SJCRH30 (cell line): ENCODE measurements at places on chromosomes 4 and X. TPM values are rescaled to one million over a fixed set of nuclear protein-coding genes. Genes with fewer than 3 reads are reported as not detected.
A peak's percentile ranks its signal among the peaks of the same experiment; 100 is the strongest.

The BANK1 gene
- 0.14 and 1.1 TPM in 2 replicates for total RNA-seq

DNA sequence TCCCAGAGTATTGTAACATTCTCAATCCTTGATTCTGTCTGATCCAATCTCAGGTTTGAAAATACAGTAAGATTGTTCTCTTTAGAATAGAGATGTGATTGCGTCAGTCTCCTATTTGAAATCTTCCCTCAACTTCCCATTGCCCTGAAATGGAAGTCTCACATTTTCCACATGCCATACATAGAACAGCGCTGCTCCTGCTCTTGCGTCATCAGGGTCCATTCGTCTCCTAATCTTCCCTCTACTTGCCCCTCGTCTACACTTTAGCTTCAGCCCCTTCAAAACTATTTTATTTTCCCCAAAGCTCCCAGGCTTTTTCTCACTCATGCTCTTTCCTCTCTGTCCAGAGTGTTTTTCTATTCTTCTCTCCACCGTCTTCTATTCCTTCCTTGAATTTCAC is 301.7 kb upstream of the MAGEB2 start:
- DNase-seq = no peak
- no peaks in the 10 kb centered on the region for H3K4me1 ChIP-seq

The SHROOM4 gene
- total RNA-seq = 6.8 TPM in 2 replicates

GRCh38 chr4:11773798-11774197 is 345.1 kb upstream of the HS3ST1 start:
- no peak overlapping the region for H3K4me3 ChIP-seq
- no peaks in the 10 kb centered on the region for H3K27me3 ChIP-seq
- no peak for DNase-seq
- H3K27ac ChIP-seq = no peak overlapping the region
- H3K4me1 ChIP-seq = no peaks in the 10 kb centered on the region
- H3K36me3 ChIP-seq = no peaks in the 10 kb centered on the region

DNA sequence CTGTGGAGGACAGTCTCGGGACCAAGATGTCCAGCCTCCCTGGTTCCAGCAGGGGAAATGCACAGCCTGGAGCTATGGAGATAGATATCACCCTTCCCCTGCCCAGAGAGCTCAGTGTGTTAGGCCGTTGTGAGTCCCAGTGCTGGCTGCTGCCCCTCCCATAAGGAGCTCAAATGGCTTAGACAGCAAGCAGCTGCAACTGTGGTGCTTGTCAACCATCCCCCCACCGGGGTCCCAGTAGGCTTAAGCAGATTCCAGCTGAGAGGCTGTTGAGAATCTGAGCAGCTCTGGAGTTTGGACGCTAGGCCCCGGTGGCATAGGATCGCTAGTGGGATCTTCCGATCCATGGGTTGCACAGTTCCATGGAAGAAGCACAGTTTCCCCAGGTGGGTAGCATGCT is 181.8 kb upstream of the POF1B start:
- peak overlapping the region; percentile 29; the same call in 1 of the 2 replicates for H3K4me3 ChIP-seq
- DNase-seq = peak; percentile 74
- no peaks in the 10 kb centered on the region for H3K36me3 ChIP-seq
- no peaks in the 10 kb centered on the region for H3K4me1 ChIP-seq
- H3K27me3 ChIP-seq = no peaks in the 10 kb centered on the region
